SJSA1 (cell line): ENCODE measurements at places on chromosomes 1 and 21. TPM values are rescaled to one million over a fixed set of nuclear protein-coding genes. Genes with fewer than 3 reads are reported as not detected.

- no peak for DNase-seq
Observed at GRCh38 chr1:245356891-245357585, 202.3 kb downstream of the KIF26B start.

Gene CLK2
- total RNA-seq, result 13.0 and 13.7 TPM in 2 replicates

DNA sequence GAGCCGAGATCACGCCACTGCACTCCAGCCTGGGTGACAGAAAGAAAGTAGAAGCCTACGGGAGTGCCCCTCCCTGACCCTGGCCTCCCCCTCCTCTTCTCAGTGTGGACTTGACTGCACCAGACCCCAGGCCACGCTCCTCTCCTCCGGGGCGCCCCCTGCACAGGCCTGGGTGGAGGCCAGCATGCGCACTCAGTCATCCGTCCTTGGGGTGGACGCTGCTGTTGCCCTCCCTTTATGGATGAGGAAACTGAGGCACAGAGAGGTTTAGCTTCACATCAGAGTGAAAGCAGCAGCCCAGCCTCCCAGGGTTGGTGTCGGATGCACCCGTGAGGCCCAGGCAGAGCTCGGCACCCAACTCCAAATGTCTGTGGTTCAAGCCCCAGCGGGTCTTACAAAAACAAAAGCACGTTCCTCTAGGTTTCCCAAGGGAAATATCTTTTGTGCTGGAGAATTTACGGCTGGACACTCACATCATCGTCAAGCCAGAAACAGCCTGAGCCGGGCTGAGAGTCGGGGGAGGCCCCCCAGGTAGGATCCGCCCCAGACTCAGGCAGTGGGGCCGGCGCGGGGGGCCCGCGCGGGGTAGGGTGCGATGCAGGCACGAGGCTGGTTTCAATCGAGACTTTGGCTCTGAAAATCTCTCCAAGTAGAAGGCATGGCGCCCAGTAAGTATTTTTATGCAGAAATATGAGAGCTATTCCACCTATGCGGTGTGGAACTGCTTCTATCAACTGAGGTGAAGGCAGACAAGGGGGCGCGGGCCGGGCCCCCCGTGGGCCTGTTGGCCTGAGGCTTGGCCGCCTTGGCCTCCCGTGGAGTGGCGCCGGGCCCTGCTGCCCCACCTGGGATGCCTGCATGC, 36.6 kb downstream of the MORN1 start:
- DNase-seq, result no peak

Gene ERICH3
- not detected in 2 replicates for total RNA-seq

DNA sequence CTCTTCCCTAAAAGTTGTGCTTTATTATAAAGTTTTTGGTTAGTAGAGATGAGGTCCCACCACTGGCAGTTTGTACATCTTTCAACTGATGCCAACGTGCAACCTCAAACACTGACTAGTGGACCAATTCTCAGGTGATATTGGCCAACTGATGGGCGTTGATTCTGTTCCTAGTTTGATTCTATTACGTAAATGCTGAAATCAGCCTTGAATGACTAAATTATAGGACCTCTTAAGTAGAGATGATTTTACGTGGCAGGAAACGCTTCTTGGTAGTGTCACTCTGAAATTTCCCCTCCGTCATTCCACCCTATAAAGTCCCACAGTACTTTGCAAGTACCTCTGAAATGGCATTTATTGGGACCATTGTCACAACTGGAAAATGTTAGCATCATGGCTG, 8.8 kb upstream of the FNDC7 start:
- DNase-seq, result no peak

GRCh38 chr1:106957795-106958194, 98.7 kb upstream of the PRMT6 start:
- DNase-seq, result no peak

Gene SLC30A2
- not detected in 2 replicates for total RNA-seq

DNA sequence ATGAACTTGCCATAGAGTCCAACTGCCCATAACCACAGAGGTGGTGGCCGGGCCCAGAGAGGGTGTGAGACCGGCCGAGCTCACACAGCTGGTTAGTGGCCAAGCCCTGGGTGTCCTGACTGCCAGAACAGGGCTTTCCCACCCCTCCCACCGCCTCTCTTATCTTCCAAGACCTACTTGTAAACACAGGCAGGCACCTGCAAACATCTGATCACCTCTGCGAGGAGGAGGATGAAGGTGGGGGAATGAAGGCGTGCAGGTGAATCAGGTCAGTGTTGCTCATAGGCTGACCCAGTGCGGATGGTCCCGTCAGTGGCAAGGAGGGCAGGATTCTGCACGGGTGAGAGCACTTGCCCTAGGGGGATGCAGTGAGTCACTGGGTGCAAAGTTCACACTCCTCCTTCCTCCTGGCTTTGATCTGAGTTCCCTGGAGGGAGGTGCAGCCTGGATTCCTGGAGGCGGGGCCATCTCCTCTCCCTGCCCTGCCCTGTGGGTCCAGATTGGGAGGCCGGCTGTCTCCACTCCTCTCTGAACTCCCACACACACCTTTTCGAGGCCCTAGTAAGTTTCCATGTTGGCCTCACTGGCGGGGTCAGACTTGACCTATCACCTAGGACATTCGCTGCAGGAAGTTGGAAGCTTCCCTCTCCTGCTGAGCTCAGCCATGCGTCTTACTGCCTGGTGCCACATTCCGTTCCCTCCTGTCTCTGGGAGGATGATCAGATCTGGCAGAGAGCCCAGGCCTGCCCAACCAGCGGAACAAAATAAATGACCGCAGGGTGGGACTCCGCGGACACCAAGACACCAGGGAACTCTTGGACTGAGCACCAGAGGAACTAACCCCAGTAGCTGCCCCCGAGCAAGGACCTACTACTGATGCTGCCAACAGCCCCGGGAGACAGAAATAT, 7.3 kb downstream of the UQCRHL start:
- DNase-seq, result peak; percentile 90

GRCh38 chr21:16007943-16008342, 278.2 kb downstream of the USP25 start:
- DNase-seq, result no peak
